Non-pigmented ciliary epithelial cell (primary cell): ENCODE measurements at places on chromosomes 7 and 10.

- no peak for DNase-seq
These were observed 56.3 kb upstream of the FAM3C start for GRCh38 chr7:121452389-121452788.

GRCh38 chr7:44738051-44738723 is 10.5 kb upstream of the ZMIZ2 start:
- no peak for DNase-seq

GRCh38 chr10:69088471-69088769 is 517 bp downstream of the SRGN start:
- DNase-seq, result no peak

GRCh38 chr7:112176241-112176640 is 30.0 kb downstream of the DOCK4 start:
- DNase-seq, result no peak

GRCh38 chr7:121621937-121622336 is 225.8 kb upstream of the FAM3C start:
- no peak for DNase-seq

DNA sequence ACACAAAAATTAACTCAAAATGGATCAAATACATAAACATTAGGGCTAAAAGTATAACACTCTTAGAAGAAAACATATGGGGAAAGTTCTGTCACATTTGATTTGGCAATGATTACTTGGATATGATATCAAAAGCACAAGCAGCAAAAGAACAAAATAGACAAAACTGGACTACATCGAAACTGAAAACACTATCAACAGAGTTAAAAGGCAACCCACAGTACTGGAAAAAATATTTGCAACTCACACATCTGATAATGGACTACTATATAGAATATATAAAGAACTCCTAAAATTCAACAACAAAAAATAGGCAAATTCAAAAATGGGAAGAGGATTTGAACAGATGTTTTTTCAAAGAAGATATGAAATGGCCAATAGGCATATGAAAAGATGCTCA is 51.0 kb downstream of the COA1 start:
- DNase-seq, result no peak

DNA sequence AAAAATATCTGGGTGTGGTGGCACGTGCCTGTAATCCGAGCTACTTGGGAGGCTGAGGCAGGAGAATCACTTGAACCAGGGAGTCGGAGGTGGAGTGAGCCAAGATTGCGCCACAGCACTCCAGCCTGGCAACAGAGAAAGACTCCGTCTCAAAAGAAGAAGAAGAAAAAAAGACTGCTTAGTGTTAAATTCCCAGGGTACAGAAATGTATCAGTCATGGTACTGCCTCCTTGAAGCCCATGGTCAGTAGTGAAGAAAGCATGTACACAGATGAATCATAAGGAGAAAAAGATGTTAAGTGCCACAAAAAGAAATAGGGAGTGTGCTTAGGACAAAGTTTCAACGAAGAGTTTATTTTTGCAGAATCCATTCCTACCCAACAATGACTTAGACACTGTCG is 62.5 kb upstream of the KMT2E start:
- DNase-seq, result no peak

GRCh38 chr7:130938661-130939060 is 204.7 kb upstream of the KLF14 start:
- no peak for DNase-seq

GRCh38 chr10:88879534-88880281 is at the start of gene STAMBPL1:
Gene STAMBPL1, plus strand, starts transcription at chr10:88880245. Its CDS starts 21,464 bp downstream, at chr10:88901709.
- no peak for DNase-seq

- no peak for DNase-seq
These were observed 321.3 kb downstream of the SEMA3D start for GRCh38 chr7:84865560-84865959.

- no peak for DNase-seq
These were observed 77.1 kb downstream of the MAP3K8 start for GRCh38 chr10:30510932-30511700.

GRCh38 chr10:47418321-47418720 is 34.2 kb upstream of the ZNF488 start:
- no peak for DNase-seq

DNA sequence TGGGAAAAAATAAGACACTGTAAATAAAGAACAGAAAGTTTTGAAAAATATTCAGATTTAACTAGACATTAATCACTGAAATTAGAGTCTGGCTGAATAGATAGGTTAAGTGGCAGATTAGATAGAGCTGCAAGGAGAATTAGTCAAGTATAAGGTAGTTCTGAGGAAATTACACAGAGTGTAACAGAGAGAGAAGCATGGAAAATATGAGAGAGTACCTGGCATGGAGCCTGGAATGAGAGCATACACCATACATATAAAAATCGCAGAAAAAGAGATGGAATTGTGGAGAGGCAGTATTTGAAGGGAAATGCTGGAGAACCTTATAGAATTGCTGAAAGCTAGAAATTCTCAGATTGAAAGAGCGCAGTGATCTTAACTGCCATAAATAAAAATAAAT is 46.9 kb downstream of the ZNRF2 start:
- no peak for DNase-seq

DNA sequence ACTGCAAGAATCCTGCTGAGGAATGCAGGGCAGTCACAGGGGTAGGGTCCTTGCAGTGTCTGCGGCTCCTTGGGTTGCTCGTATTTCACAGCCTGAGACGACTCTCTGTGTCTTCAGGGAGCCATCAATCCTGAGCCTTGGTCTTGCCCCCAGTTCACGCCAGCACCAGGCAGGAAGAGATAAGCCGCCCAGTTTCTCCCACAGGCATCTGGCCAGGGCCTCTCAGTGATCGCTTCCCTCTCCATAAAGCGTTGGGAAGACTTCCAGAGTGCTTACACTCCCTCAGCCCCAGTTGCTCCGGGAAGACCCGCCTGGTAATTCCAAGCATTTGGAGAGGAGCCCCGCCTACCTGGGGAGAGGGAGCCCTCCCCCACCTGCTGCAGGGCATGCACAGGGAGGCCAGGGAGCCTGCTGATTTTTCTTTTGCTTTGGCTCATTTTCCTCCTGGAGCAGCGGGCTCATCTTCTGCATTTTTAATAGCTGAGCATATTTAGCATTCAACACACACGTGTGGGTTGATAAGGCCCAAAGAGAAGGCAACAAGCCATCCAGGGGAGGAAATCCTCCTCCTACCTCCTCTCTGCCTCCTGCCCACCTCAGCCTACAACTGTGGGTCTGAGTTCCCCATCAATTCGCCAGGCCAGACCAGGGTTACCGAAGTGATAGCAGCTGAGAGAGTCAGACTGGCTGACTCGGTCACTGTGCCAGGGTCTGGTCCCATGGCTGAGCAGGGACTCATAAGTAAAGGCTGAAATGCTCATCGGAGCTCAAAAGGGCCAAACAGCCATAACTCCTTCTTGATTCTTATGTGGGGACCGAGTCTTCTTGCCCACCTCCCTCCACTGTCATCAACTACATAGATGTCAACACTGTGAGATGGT is 74.4 kb upstream of the EFCAB10 start:
- no peak for DNase-seq

GRCh38 chr7:132080967-132081668 is 495.2 kb downstream of the PLXNA4 start:
- DNase-seq, result no peak

GRCh38 chr7:116806046-116806944 is 56.1 kb upstream of the CAPZA2 start:
- no peak for DNase-seq

GRCh38 chr10:100183481-100183880 is 2.3 kb downstream of the ERLIN1 start:
- no peak for DNase-seq

DNA sequence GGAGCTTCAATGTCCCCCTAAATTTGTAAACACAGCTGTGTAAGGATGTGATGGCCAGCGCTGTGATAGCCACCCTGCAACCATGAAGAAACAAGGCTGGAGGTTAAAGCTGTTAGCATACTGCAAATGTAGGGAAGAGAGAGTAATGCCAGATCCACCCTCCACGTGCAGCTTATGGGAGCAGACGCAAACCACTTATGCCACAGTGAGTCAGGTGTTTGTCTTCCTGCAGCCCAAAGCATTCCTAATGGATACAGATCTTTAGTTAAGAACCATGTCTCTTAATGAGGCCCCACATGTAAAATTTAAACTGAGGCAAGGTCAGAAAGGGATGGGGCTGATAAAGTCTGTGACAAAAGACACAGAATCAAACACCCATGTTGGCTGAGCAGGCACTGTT is 13.6 kb upstream of the MYL7 start:
- DNase-seq, result no peak

- DNase-seq, result no peak
These were observed 11.5 kb downstream of the FOXL3 start for GRCh38 chr7:301291-302053.

- DNase-seq, result no peak
These were observed 145.0 kb downstream of the RNF216 start for GRCh38 chr7:5636446-5636835.

DNA sequence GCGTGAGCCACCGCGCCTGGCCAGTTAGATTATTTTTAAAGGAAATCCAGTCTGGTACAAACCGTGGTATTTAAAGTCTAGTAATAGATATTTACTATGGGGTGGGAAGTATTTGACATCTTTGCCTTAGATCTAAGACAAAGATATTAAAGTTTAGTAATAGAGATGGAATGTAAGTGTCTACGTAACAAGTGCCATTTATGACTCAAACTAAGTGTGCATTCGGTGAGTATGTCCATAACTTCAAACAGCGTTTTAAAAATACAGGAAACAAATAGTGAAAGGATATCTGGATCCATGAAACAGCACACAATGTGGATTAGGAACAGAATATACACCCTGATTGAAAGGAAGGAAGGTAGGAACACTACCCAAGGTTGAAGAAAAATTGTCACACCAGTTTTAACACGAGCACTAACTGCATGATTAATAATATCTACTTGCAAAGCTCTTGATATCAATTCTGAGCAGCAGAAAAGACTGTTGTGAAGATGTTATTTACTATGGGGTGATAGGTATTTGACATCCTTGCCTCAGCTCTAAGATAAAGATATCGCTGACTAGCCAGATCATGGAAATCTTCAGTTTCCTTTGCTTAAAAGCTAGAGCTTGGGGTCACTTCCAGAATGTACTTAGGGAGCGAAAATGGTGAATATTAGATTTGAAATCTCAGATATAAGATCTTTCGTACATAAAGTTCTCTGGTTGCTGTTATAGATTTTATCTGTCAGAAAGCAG is 48.7 kb downstream of the EPC1 start:
- DNase-seq, result peak; percentile 80

- DNase-seq, result no peak
These were observed 25.7 kb downstream of the MYOF start for GRCh38 chr10:93456480-93456879.

DNA sequence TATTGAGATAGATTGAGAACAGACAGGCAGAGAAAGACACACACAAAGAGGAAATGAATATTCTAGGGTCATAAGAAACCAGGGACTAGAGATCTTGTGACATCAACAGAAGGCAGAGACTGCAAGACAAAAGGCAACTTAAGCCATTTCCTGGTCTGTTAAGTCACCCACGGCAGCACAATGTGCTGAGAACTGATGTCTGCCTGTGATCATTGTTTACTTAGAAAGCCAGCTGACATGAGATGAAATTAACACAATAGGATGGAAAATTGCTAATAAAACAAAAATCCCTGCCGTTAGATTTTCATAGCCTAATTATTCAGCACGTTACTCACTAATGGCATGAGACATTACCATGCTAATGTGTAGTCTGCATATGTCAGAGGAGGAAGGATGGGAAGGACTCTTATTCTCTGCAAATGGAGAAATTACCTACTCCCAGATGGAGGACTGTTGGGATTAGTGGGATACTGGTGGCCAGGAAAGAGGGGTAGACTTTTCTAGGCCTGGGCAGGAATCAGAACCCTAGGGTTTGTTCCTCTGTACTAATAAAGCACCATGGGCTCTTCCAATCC is 191.3 kb upstream of the PODXL start:
- DNase-seq, result no peak

DNA sequence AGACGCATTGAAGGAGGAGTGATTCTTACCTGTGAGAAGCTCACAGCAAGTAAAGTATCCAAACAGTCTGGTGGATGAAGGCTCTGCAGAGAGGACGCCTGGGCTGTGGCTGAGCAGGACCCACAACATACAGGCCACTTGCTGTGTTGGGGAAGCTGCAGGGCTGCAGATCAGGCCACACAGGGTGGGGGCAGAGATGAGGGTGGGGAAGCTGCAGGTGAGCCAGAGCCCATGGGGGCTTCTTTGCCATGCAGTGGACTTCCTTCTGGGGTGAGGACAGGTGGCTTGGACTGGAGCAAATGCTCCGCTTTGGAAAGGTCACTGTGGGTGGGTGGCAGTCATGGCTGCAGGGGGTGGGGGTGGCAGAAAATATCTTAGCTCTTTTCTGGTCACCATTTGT is 214.8 kb downstream of the GLRX3 start:
- DNase-seq, result no peak

GRCh38 chr7:134009314-134010110 is 117.6 kb upstream of the LRGUK start:
- DNase-seq, result no peak

- peak; percentile 30 for DNase-seq
These were observed 28.0 kb downstream of the MICU1 start for GRCh38 chr10:72597897-72598296.

GRCh38 chr7:25124465-25125136 is 459 bp downstream of the CYCS start:
- no peak for DNase-seq

GRCh38 chr7:158734861-158735260 is 30.3 kb upstream of the NCAPG2 start:
- DNase-seq, result peak; percentile 20
